ENCODE measurements at places on chromosomes 11 and 22.

- DNase-seq: no peak
These were observed 6.5 kb downstream of the LYVE1 start for GRCh38 chr11:10561947-10562346.

DNA sequence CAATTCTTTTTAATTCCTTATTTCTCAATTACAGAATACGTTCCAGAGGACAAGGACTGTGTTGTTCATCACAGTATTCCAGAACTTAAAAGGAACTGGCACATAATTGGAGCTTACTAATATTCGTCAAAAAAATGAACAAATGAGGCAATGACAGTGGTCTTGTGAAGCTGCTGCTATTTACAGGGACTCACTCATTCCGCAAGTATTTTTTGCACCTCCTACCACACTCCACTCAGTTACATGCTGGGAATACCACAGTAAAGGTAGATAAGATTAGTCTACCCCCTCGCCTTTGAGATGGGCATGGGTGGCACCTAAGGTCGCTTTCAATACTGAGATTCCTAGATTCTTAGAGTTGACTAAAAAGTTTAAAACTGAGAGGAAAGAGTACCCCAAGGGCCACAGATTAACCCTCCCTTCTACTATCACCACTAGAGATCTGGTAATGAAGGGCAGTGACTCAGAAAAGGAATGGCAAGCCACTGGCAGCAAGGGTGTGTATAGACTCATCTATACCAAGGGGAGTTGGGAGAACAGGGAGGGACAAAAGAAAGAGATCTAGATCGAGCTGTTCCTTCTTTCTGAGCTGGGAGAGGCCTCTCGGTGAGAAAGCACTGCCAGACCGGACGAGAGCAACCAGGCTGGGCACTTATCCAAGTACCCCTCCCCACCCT lies 85.0 kb downstream of the RPL27A start:
- peak; percentile 18 for DNase-seq

GRCh38 chr11:76672431-76673175 lies 2.1 kb upstream of the LRRC32 start:
- no peak for DNase-seq

DNA sequence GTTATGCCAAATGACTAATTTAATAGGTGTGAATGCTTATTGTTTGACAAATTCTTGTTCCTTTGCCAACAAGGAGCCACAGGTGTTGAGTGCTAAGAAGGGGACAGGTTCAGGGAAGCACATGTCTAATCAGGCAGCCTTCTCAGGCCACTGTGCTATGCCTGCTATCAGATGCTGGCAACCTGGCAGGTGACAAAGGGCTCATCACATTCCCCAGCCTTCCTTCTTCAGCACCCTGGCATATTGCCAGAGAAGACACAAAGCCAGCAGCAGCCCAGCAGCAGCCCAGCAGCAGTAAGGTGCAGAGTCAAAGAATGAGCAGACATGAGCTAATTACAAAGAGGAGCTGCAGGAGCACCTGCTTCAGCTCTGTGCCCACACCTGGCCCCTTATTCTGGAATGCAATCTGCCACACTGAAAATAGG lies 68.2 kb downstream of the GUCY1A2 start:
- DNase-seq: no peak

DNA sequence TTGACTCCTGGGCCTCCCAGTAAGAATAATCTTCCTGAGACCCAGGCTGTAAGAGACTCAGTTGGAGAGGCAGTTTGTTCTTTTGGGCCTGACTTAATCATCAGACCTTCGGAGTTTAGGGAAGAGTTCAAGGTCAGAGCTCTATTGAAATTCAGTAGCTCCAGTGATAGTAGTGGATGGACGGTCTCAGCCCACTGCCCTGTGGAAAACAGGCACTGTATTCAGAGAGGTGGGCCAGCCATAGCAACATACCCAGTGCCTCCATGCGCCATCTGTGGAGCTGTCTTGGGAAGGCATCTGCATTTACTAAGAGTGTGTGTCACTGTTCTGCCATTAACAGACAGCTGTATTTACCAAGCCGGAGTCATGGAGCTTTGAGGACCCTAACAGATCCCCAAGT lies 2.9 kb downstream of the SMARCB1 start:
- DNase-seq: no peak

Measured in HTR-8/SVneo (cell line).